ENCODE measurements at places on chromosomes 1 and 21.

- H3K4me3 ChIP-seq: no peak overlapping the region
- no peaks in the 10 kb centered on the region for H3K27me3 ChIP-seq
- no peaks in the 10 kb centered on the region for H3K4me1 ChIP-seq
- H3K27ac ChIP-seq: no peak overlapping the region
- DNase-seq: no peak
Observed at GRCh38 chr1:18211764-18212163, 104.2 kb downstream of the IGSF21 start.

GRCh38 chr21:43703035-43703880, 15.7 kb upstream of the PDXK start:
- H3K4me1 ChIP-seq: no peaks in the 10 kb centered on the region
- no peak overlapping the region for H3K27ac ChIP-seq
- H3K27me3 ChIP-seq: no peaks in the 10 kb centered on the region
- DNase-seq: no peak

DNA sequence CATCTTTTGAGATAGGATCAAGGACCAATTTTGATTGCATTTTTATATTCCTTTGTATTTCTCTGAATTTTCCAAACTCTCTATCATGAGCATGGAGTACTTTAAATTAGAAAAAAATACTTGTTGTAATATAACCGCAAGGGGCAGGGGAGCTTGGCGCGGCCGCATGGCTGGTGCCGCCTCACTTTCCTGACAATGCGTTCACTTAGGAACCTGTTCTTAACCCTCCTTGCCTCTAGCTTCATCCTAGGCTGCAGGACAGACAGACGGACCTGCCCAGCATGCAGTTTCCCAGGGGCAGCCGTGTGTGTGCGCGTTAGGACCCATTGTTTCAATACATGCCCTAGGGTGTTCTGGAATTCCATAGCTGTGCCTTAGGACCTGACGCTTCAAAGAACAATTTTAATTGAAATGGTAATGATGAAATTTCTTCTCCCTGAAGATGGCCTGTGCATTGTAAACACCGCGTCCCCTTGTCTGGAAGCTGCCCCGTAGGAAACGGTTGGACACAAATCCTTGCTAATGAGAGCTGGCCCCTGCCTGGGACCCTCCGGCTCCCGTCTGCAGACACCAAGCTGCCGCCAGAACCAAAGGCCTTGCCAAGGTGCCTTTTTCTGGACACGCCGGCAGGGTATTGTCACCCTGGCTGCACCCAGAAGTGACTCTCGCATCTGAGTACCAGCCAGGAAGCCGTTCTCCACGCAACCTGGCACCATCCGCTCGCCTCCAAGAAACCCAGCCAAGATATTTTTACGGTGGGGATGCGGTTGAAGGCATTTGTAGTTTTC, 466.4 kb downstream of the NPHP4 start:
- no peak overlapping the region for H3K4me3 ChIP-seq
- no peak overlapping the region for H3K27ac ChIP-seq
- no peaks in the 10 kb centered on the region for H3K36me3 ChIP-seq

- peaks cover 3% of the 10 kb centered on the region for H3K4me1 ChIP-seq
- H3K27ac ChIP-seq: no peak overlapping the region
- no peak overlapping the region for H3K4me3 ChIP-seq
Observed at GRCh38 chr1:40823345-40823744, 38.8 kb downstream of the CITED4 start.

DNA sequence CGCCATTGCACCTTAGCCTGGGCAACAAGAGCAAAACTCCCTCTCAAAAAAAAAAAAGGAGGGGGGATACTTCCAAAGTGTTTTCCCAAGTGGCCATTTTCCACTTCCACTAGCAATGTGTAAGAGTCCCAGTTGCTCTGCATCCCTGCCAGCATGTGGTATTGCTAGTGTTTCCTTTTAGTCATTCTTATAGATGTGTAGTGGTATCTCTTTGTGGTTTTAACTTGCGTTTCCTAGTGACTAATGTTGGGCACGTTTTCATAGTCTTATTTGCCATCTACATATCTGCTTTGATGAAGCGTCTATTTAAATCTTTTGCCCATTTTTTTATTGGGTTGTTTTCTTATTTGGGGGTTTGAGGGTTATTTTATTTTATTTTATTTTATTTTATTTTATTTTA, 31.1 kb downstream of the INAVA start:
- no peak for DNase-seq
- no peak overlapping the region for H3K27ac ChIP-seq
- no peaks in the 10 kb centered on the region for H3K4me1 ChIP-seq
- H3K27me3 ChIP-seq: no peaks in the 10 kb centered on the region
- H3K4me3 ChIP-seq: no peak overlapping the region
- H3K36me3 ChIP-seq: no peaks in the 10 kb centered on the region

GRCh38 chr1:245952383-245953026, 554.6 kb downstream of the SMYD3 start:
- peaks cover 19% of the 10 kb centered on the region for H3K4me1 ChIP-seq
- no peaks in the 10 kb centered on the region for H3K36me3 ChIP-seq
- no peaks in the 10 kb centered on the region for H3K27me3 ChIP-seq
- no peak overlapping the region for H3K4me3 ChIP-seq
- no peak for DNase-seq

- H3K27me3 ChIP-seq: no peaks in the 10 kb centered on the region
- no peak overlapping the region for H3K27ac ChIP-seq
- DNase-seq: no peak
- no peaks in the 10 kb centered on the region for H3K4me1 ChIP-seq
Observed at GRCh38 chr1:10915594-10915993, 96.9 kb upstream of the TARDBP start.

DNA sequence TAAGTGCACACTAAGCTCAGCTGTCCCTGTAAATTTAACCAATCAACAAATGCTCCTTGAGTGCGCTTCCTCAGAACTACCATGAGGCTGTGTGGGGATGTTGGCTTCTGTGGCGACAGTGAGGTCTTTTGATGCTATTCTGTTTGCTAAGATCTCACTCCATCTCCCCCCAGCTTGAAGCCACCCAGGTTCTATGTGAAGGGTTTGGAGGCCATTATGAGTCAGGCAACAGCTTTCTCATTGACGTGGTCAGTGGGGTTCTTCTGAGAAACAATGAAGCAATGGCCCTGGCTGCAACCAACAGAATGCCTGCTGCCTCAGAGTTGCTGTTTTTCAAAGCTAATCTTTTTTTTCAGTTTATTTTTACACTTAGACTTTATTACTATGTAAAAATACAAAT, 205.5 kb downstream of the PTBP2 start:
- no peaks in the 10 kb centered on the region for H3K36me3 ChIP-seq
- no peak overlapping the region for H3K27ac ChIP-seq
- no peak for DNase-seq

GRCh38 chr1:32890516-32891240, 4.4 kb downstream of the HPCA start:
- H3K4me3 ChIP-seq: no peak overlapping the region
- no peaks in the 10 kb centered on the region for H3K36me3 ChIP-seq
- DNase-seq: no peak
- peaks cover 7% of the 10 kb centered on the region for H3K27me3 ChIP-seq
- peaks cover 33% of the 10 kb centered on the region for H3K4me1 ChIP-seq
- no peak overlapping the region for H3K27ac ChIP-seq

DNA sequence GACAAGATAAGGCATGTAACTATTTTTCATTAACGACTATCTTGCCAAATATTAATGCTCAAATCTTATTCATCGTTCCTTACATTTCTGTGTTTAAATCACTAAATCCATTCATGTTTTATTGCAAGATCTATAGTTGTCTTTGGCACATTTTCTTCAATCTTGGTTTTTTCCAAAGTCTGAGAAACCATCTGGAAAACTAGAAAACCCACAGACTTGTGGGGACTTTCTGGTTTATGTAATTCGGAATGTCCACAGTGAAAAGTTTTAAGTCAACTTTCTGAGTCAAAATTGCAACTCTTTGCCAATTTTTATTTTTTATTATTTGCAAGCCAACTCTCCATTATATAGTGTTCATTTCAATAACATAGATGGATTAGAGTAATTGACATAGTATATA, 520.8 kb upstream of the ADAMTS5 start:
- no peak for DNase-seq
- no peak overlapping the region for H3K4me3 ChIP-seq

DNA sequence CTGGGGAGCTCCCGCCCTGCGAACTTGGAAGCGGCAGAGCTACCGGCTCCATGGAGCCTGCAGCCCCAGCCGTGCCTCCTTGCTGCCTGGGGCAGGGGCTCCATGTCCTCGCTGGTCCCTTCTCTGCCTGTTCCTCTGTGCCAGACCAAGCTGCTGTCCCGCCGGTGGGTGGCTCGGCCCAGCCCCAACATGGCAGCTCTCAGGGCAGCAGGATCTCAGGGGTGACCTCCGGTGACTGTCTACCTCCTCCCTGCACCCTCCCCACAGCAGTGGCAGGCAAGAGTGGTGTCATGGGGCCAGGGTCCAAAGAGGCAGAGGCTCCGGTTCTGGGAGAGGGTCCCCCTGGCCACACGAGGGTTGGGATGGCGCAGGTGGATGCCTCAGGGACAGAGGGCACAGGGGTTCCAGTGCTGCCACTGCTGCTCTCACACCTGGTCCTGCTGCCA, 45.8 kb downstream of the ATP6V1G3 start:
- H3K27me3 ChIP-seq: no peaks in the 10 kb centered on the region
- no peak overlapping the region for H3K4me3 ChIP-seq
- DNase-seq: no peak
- H3K4me1 ChIP-seq: peaks cover 7% of the 10 kb centered on the region

- H3K27ac ChIP-seq: no peak overlapping the region
- no peak overlapping the region for H3K4me3 ChIP-seq
- peaks cover 20% of the 10 kb centered on the region for H3K4me1 ChIP-seq
Observed at GRCh38 chr1:66403007-66403731, 130.8 kb upstream of the SGIP1 start.

- no peak overlapping the region for H3K27ac ChIP-seq
- H3K36me3 ChIP-seq: peaks cover 3% of the 10 kb centered on the region
- H3K4me3 ChIP-seq: no peak overlapping the region
- no peaks in the 10 kb centered on the region for H3K27me3 ChIP-seq
Observed at GRCh38 chr1:42930178-42931107, 28.2 kb downstream of the SLC2A1 start.
